ENCODE measurements at places on chromosomes 1 and 21. TPM values are rescaled to one million over a fixed set of nuclear protein-coding genes. Genes with fewer than 3 reads are reported as not detected.
A peak's percentile ranks its signal among the peaks of the same experiment; 100 is the strongest.

DNA sequence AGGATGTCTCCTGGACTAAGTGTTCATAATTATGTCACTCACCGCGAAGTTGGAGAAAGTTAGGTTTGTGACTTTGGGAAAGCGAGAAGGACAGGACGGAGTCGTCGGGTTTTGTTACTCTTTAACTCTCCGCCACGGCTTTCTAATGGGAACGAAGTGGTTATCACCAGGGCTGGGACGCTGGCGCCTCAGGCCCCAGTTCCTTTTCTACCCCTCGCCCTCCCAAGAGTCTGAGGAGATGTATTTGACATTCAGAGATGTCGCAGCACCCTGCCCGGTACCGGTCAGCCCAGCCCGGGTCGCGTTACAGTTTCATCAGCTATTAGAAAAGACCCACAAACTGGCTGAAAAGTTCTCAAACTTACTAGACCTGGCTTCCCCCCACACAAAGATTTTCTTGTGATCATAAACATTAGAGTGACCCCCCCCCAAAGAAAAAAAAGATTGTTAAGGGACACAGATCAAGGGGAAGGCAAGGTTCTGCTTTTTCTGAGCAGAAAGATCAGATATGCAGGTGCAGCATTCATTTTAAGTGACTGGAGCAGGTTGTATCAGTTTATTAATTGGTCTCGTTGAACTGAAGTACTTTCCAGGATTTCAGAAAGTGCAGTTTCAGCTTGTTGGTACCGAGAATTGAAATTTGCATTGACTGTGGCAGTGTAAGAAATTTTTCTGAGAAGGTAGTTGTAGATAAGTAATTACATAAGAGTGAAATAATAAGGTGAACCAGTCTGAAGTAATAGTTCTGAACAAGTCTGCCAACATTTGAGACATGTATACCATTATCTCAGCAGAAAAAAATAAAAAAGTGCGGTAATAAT, 859 bp upstream of the ZBTB18 start:
- peak; percentile 55 for DNase-seq

GRCh38 chr1:64745986-64746940, 1.4 kb downstream of the RAVER2 start:
- no peak for DNase-seq

Gene TFF3
- 19.0 TPM for total RNA-seq

Gene C4BPA
- total RNA-seq, result 65.2 TPM

DNA sequence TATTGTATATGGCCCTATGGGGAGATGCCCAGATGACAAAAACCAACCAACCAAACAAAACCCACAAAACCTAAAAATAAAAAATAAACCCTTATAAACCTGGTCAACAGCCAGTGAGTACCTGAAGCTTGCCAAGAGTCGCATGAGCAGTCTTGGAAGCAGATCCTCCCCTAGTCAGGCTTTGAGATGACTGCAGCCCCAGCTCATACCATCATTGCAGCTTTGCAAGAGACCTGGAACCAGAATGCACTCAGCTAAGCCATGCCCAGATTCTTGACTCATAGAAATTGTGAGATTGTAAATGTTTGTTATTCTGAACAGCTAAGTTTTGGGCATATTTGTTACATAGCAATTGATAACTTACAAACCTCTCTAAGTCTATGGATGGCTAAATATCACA, 326.8 kb downstream of the HLX start:
- no peak for DNase-seq

DNA sequence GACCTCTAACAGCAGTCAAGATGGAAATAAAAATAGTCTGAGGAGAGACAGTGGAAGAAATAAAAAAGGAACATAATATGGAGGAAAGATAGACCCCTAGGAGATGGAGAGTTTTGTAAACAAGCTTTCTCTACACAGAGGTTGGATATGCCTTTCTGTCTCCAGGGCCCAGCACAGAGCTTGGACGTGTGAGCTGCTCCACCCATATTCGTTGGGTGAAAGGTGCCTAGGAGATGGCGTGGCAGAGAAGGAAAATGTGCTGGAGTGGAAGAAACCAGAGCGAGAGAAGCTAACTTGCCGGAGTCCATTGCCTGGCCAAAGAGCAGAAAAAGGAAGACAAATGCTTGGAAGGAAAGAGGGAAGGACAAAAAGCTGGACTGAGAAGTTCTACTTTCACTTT, 78.3 kb upstream of the LMO4 start:
- no peak for DNase-seq

DNA sequence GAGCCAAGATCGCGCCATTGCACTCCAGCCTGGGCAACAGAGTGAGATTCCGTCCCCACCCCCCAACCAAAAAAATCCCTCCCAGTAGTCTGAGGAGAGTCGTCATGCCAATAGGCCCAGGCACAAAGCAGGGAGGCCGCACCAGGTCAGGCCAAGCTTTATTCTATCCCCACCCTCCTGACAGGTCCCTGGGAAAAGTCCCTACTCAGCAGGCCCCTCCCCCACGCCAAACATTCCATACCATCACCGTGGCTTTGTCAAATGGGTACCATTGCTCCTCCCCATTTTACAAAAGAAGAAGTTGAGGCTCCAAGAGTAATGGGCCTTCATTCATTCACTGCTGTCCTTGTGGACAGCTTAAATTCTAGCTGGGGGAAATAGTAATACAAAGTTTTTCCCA, 5.3 kb downstream of the GPR3 start:
- DNase-seq, result no peak

GRCh38 chr1:42322577-42322976, 12.5 kb downstream of the FOXJ3 start:
- no peak for DNase-seq

GRCh38 chr21:41783476-41784180, 16.8 kb upstream of the RIPK4 start:
- DNase-seq, result no peak

DNA sequence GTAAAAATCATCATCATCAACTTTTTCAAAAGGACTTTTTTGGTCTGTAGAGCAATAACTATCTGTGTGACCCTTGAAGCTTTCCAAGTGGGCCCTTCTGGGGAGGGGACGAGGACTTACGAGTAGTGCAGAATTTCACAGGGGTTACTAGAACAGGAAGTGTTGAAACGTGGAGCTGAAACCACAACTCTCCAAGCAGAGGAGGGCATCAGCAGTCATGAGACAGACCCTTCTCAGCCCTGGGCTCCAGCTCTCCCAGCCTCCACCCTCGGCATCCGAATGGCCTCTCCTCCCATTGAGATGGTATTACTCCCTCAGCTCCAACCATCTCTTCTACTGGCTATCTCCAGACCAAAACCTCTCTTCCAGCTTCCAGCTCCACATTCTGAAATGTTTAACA, 3.6 kb downstream of the FAM89A start:
- no peak for DNase-seq

DNA sequence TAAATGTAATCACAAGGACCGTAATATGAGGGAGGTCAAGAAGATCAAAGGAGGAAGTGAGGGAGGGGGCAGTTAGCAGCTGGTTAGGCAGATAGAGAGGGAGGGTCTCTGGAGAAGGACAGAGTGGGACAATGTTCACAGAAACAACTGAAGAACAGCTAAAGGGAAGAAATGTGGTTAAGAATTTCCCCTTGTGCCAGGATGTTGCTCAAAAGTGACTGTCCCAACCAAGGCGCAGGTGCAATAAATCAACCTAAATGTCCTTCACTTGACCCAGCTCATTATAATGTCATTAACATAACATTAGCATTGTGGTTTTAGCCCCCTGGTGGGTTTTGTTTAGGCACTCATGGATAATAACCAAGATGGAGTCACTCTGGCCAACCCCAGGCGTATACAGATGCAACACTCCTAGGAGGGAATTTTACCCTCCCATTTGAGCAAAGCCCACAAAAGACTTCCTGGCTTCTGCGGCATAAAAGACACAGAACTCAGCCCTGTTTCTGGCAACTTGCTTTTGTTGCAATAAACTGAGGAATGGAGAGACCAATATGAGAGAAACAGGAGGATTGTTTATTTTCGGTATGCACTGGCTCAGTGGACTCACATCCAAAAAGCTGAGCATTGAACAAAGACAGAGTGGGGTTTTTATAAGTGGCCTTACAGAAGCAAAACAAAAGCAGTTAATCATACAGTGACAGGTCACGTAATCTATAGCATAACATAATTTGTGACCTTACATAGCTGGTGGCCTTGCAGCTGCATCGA, 7.3 kb upstream of the CA6 start:
- no peak for DNase-seq

- no peak for DNase-seq
Observed at GRCh38 chr1:215083383-215083961, 935 bp downstream of the KCNK2 start.

Gene WLS
- 85.2 TPM for total RNA-seq
